ENCODE measurements at places on chromosomes 7 and 10. TPM values are rescaled to one million over a fixed set of nuclear protein-coding genes. Genes with fewer than 3 reads are reported as not detected.

DNA sequence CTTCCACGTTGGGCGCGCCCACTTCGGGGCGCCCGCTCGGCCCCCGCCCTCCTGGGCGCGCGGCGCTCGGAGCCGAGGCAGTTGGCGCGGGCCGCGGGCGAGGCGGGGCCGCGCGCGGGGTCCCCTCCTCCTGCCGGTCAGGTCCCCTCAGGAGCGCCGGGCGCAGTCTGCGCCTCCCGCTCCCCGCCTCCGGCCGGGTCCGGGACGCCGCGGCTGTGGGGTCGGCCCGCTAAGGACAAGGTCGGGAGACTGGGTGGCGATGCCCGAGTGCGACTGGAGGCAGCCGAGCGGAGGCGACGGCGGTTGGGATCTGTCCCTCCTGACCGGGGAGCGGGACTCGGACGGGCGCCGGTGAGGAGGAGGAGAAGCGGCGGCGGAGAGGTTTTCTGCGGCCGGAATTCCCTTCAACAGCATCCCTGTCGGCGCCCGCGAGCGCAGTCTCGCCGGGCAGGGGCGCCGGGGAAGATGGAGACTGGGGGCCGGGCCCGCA, at the start of gene ATRNL1:
Gene ATRNL1, plus strand, starts transcription at position 80 of the 490 bp plus-strand sequence. Its CDS starts 386 bp downstream, at position 466.
- peak within 1 kb of the TSS; percentile 75 for H3K27ac ChIP-seq
- peak within 1 kb of the TSS; percentile 55 for H3K4me3 ChIP-seq
- H3K36me3 ChIP-seq: no peaks in the 10 kb centered on the region

- H3K27ac ChIP-seq: no peak overlapping the region
- no peaks in the 10 kb centered on the region for H3K27me3 ChIP-seq
- H3K36me3 ChIP-seq: no peaks in the 10 kb centered on the region
- no peak overlapping the region for H3K4me3 ChIP-seq
- no peak for DNase-seq
These were observed 623.9 kb downstream of the SORCS1 start for GRCh38 chr10:106540645-106541044.

GRCh38 chr7:124989911-124990310, 60.3 kb upstream of the POT1 start:
- no peaks in the 10 kb centered on the region for H3K4me1 ChIP-seq
- no peaks in the 10 kb centered on the region for H3K36me3 ChIP-seq
- DNase-seq: no peak
- H3K27me3 ChIP-seq: no peaks in the 10 kb centered on the region
- no peak overlapping the region for H3K4me3 ChIP-seq

DNA sequence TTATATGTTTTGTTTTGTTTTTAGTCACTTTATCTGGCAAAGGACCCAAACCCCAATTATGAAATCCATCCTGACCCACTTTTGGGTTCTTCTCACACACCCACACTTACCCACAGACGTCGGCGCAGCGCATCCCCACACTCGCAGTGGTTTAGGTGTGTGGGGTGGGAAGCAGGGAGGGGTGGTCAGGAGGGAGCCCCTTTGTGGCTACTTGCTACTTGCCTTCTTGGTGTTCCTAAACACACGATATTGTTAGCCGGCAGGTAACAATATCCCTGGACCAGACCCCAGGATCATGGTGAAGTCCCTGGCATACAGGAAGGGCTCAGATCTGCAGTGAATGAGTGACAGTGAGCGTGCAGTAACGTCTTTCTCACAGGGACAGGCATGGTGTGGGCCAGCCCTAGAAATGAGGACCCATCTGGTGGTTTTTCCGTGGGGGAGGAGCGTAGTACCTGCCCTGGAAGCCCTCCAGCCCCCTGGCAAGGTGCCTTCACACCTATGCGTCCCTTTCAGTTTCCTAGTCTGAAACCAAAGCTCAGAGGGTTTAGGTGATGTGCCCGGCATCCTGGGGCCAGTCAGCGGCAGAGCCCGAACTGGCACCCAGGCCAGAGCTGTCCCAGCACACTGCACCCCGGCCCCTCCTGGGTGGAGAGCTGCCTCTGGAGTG, 4.4 kb downstream of the SPOCK2 start:
- peaks cover 21% of the 10 kb centered on the region for H3K4me1 ChIP-seq
- no peaks in the 10 kb centered on the region for H3K36me3 ChIP-seq
- DNase-seq: no peak
- H3K27ac ChIP-seq: no peak overlapping the region
- no peak overlapping the region for H3K4me3 ChIP-seq
- H3K27me3 ChIP-seq: peaks cover 25% of the 10 kb centered on the region

- DNase-seq: no peak
- H3K27ac ChIP-seq: peak within 1 kb of the TSS; percentile 72
- H3K4me3 ChIP-seq: peak within 1 kb of the TSS; percentile 69
- H3K27me3 ChIP-seq: no peaks in the 10 kb centered on the region
- peaks cover 15% of the 10 kb centered on the region for H3K4me1 ChIP-seq
These were observed at the start of gene SMO for GRCh38 chr7:129188372-129188891. TSS of gene SMO (plus strand) at chr7:129188633. CDS start at chr7:129189152, 519 bp downstream.

DNA sequence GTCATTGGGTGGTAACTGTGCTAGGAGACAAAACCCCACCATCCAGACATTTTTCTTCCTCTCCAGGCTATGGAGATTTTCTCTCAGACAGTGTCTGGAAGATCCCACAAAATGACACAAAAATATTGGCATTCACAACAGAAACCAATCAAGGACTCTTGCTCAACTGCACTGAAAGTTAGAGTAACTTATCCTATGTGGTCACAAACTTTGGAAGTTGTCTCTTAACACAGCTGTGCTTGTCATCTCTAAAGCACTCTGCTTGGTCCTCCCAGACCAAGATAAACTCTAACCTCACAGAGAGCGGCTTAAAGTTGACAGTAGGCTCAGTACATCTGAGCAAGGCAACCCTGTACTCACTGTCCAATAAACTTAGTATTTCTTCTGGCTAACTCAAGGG, 74.9 kb downstream of the AKR1C4 start:
- H3K4me1 ChIP-seq: no peaks in the 10 kb centered on the region
- peak; percentile 53 for DNase-seq
- no peak overlapping the region for H3K4me3 ChIP-seq
- no peak overlapping the region for H3K27ac ChIP-seq
- H3K27me3 ChIP-seq: no peaks in the 10 kb centered on the region

- no peaks in the 10 kb centered on the region for H3K27me3 ChIP-seq
- H3K36me3 ChIP-seq: no peaks in the 10 kb centered on the region
- no peak overlapping the region for H3K4me3 ChIP-seq
- DNase-seq: no peak
These were observed 22.9 kb downstream of the SRPK2 start for GRCh38 chr7:105365541-105366534.

DNA sequence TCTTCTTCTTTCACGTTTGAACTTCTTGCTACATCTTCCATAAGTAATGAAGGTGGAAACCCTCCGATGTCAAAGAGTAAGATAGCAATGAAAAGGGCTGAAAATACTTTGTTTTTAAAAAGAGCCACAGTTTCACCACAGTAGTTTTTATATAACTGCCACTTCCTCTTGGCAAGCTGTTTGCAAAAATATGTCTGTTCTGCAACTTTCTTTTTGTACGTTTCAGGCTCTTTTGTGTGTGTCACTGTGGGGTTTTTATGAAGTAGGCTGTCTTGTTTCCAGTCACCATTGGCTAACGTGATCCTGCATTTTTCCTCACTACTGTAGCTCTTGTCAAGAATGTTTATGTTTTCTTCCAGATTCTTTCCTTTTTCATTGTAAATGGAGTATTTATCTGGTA, 55.6 kb downstream of the SLC16A9 start:
- DNase-seq: no peak
- no peak overlapping the region for H3K4me3 ChIP-seq
- H3K27ac ChIP-seq: no peak overlapping the region
- H3K4me1 ChIP-seq: no peaks in the 10 kb centered on the region

- H3K4me3 ChIP-seq: no peak overlapping the region
- peaks cover 31% of the 10 kb centered on the region for H3K4me1 ChIP-seq
- no peaks in the 10 kb centered on the region for H3K27me3 ChIP-seq
- no peak overlapping the region for H3K27ac ChIP-seq
- no peaks in the 10 kb centered on the region for H3K36me3 ChIP-seq
- no peak for DNase-seq
These were observed 658.2 kb downstream of the LRMDA start for GRCh38 chr10:76089556-76090180.

- no peak overlapping the region for H3K27ac ChIP-seq
- H3K4me1 ChIP-seq: peaks cover 48% of the 10 kb centered on the region
- H3K36me3 ChIP-seq: no peaks in the 10 kb centered on the region
- DNase-seq: no peak
These were observed 7.8 kb downstream of the FBXW4 start for GRCh38 chr10:101687071-101687658.

DNA sequence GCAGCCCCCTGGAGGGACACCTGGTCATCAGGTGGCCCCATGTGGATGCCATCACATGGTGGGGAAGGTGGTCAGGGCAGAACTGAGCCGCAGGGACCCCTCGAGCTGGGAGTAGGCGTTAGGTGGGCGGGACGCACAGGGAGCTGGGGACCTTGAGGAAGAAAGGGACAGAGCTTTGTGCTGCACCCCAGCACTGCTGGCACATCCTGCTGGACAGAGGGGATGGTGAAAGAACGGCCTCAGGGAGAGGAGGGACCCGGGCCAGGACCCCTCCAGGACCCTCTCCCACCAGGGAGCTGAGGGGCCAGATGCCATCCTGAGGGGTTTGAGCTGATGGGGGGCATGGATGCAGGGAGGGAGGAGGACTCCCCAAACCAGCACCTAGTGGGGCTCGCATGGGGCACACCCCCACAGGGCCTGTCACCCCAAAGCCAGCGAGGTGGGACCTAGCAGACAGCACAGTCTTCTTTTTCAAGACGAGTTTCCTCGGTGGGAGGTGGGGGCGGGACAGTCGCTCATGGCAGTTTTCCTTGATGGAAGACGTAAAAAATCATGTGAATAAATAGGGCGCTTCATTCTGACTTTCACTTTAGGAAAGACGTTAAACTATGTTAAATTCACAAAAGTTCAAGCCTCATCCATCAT, 43.3 kb downstream of the STK32C start:
- no peaks in the 10 kb centered on the region for H3K36me3 ChIP-seq
- no peak overlapping the region for H3K27ac ChIP-seq
- no peak overlapping the region for H3K4me3 ChIP-seq
- DNase-seq: no peak
- H3K4me1 ChIP-seq: peaks cover 22% of the 10 kb centered on the region

GRCh38 chr7:4794591-4795350, 19.3 kb downstream of the AP5Z1 start:
- H3K4me1 ChIP-seq: peaks cover 8% of the 10 kb centered on the region
- no peaks in the 10 kb centered on the region for H3K27me3 ChIP-seq
- H3K36me3 ChIP-seq: peaks cover 20% of the 10 kb centered on the region

DNA sequence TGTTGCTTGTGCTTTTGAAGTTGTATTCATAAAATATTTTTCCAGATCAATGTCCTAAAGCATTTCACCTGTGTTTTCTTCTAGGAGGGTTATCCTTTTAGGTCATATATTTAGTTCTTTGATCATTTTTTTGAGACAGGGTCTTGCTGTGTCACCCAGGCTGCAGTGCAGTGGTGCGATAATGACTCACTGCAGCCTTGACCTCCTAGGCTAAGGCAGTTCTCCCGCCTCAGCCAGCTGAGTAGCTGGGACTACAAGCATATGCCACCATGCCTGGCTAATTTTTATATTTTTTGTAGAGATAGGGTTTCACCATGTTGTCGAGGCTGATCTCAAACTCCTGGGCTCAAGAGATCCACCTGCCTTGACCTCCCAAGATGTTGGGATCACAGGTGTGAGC, 315.8 kb upstream of the KAT6B start:
- H3K36me3 ChIP-seq: peaks cover 4% of the 10 kb centered on the region
- DNase-seq: no peak
- no peaks in the 10 kb centered on the region for H3K4me1 ChIP-seq
- H3K27ac ChIP-seq: no peak overlapping the region
- no peaks in the 10 kb centered on the region for H3K27me3 ChIP-seq

- H3K4me1 ChIP-seq: no peaks in the 10 kb centered on the region
- no peaks in the 10 kb centered on the region for H3K36me3 ChIP-seq
- no peak overlapping the region for H3K27ac ChIP-seq
- no peak for DNase-seq
These were observed 1186.5 kb downstream of the TYW1 start for GRCh38 chr7:68183176-68183575.

GRCh38 chr10:81918766-81919165, 43.8 kb downstream of the NRG3 start:
- no peaks in the 10 kb centered on the region for H3K36me3 ChIP-seq
- H3K4me1 ChIP-seq: no peaks in the 10 kb centered on the region
- no peaks in the 10 kb centered on the region for H3K27me3 ChIP-seq
- no peak overlapping the region for H3K27ac ChIP-seq
- H3K4me3 ChIP-seq: no peak overlapping the region
- no peak for DNase-seq

GRCh38 chr10:106557951-106558733, 606.4 kb downstream of the SORCS1 start:
- no peak for DNase-seq
- H3K4me1 ChIP-seq: no peaks in the 10 kb centered on the region
- no peak overlapping the region for H3K27ac ChIP-seq
- no peak overlapping the region for H3K4me3 ChIP-seq
- H3K27me3 ChIP-seq: no peaks in the 10 kb centered on the region

DNA sequence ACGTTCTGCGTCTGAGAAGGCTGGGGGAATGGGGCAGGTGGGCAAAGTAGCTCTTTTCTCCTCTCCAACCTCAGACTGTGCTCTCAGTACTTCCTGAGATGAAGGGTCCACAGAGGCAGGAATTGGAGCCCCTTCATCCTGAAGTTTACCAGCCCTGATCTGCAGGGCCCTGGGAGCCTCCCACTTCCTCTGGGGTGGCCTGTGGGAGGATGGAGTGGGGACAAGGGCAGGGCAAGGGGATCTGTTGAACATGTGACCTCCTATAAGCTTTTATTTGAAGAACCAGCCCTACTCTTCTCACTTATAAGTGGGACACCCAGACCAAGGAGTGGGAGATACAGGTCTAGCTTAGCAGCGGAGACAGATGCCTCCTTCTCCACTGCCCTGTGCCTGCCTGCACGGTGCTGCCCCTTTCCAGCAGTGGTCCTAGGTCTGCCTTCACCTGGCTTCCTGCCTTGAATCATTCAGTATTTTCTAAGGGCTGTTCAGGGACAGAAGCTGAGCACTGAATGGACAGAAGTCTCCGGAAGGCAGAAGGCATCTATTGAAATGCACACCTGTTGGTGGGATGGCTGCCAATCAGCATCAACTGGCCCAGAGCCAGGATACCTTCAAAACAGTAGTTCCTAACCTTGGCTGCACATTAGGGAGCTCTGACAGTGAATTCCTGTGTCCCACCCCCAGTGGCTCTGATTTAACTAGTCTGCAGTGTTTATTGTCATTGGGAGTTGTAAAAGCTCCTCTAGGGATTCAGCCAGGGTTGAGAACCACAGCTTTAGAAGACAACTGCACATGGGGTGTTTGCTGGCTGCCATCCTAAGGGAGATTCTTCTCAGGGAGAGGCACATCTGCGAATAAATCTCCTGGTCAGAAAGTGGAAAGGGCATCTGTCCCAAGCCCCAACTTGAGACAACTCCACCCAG, 2.7 kb upstream of the ARHGAP22 start:
- no peak overlapping the region for H3K27ac ChIP-seq
- H3K27me3 ChIP-seq: peaks cover 25% of the 10 kb centered on the region
- no peak overlapping the region for H3K4me3 ChIP-seq
- no peaks in the 10 kb centered on the region for H3K36me3 ChIP-seq
- H3K4me1 ChIP-seq: peaks cover 11% of the 10 kb centered on the region

PRLHR gene
- 1.9 TPM for total RNA-seq

NKX1-2 gene
- total RNA-seq: not detected

NUPR2 gene
- not detected for total RNA-seq

ZNF239 gene
- 2.9 TPM for total RNA-seq

TAF6 gene
- 48.5 TPM for total RNA-seq

DKK1 gene
- total RNA-seq: 4.1 TPM

GAD2 gene
- total RNA-seq: not detected

GRM3 gene
- total RNA-seq: not detected

ASB10 gene
- total RNA-seq: not detected

ANKRD61 gene
- not detected for total RNA-seq

CRHR2 gene
- total RNA-seq: not detected

Measured in esophagus muscularis mucosa (tissue), 4 donors.